ENCODE measurements at places on chromosomes 3 and 15.

DNA sequence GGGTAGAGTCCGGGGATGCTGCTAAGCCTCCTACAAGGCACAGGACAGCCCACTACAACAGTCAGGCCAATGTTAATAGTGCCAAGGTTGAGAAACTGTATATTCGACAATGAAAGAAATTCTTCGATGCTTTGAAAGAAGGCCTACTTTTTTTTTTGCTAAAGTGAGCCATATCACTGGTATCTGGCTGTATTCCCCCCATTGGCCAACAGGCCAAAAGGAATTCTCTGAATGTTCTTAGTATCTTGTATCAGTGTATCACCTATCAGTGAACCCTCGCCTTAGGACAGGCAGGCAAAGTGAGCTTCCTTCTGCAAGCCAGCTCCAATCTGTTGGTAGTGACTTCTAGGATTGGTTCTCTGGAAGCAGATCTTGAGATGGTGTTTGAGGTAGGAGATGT is 74.2 kb downstream of the SNTN start:
- no peak for DNase-seq

GRCh38 chr3:40333416-40333815 is 23.9 kb downstream of the EIF1B start:
- DNase-seq: no peak

DNA sequence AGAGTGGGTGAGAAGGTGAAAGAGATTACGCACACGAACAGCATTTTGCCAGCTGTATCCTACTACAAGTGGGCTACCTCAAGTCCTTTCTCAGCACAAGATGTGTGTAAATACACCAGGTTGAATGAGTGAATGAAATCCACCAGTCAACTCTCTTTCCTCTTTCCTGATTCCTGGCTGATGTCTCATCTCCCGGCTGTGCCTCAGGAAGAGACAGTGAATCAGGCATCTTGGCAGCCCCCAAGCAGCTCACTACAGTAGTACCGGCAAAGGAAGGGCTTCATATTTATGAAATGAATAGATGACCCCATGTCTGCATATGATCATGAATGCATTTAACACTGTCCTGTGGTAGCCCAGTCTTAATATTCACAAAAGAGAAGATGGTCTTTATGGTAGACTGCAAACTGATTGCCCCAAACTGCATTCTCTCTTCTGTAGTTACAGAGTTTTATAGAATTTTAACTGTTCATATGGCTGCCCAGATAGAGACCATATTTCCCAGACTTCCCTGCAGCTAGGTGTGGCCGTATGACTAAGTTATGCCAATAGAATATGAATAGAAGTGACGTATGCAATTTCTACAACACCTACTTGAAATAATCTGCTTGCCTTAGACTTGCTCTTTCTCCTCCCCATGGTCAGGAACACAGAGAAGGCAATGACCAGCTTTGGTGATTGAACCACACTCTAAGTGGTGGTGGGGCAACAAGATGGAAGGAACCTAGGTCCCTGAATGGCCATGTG is 22.7 kb downstream of the MGLL start:
- no peak for DNase-seq

GRCh38 chr3:131216801-131217200 is 164.8 kb upstream of the NUDT16 start:
- DNase-seq: no peak

- DNase-seq: no peak
Observed at GRCh38 chr15:48865370-48866079, 12.4 kb upstream of the EID1 start.

GRCh38 chr15:27330326-27330725 is 359.3 kb downstream of the GABRG3 start:
- DNase-seq: no peak

- peak; percentile 28 for DNase-seq
Observed at GRCh38 chr15:58748040-58748851, 1.3 kb downstream of the ADAM10 start.

DNA sequence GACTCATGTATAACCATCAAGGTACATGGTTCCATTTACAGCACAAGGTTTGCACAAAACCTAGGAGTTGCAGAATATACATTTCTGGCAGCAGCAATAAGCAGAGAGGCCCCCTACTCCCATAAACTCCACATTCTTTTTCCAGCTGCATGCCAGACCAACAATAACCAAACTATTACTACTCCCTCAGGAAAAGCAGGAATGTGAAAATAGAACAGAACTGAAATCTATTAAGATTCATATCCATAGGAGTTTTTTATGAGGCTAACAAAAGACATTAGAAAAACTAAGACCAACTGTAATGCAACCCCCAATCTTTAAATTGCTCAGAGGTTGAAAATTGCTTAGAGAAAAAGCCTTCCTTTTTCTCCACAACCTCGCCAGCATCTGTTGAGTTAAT is 27.6 kb upstream of the TOP2B start:
- no peak for DNase-seq

- no peak for DNase-seq
Observed at GRCh38 chr3:135133905-135134683, 339.0 kb downstream of the EPHB1 start.

- DNase-seq: no peak
Observed at GRCh38 chr3:127682561-127682960, 9.8 kb downstream of the ABTB1 start.

DNA sequence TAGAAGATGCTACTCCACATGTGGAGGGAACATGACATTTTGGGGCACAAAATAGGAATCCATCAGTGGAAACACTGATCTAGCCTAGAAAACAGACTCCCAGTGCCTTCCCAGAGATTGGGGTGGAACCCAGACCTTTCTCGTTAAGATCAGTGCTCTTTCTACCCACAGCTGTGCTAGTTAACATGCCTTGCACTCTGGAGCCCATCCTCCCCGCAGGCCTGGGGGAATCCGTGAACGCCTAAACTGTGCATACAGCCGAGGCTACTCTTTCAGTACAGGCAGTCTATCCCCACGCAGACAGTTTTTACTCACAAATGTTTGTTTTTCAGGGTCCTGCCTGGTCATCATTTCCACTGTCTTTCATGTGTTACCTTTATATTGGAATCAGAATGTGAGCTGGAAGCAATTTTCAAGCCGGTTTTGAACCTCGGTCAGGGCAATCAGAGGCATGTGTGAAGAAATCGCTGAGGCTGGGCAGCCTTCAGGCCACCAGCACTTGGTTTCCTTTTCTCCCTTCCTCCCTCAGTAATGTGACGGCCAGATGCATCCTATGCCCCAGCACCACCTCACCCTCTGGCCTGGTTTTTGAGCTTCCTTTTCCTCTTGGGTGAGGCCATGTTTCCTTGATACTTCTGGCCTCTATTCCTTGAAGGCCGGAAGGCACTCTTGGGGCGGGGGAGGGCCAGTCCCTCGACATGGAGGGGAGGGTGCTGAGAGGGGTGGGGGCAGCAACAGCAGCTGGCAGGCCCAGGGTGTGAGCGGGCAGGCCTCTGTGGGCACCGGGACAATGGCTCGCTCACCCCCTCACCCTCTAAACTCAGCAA is 123.6 kb upstream of the GALNT15 start:
- DNase-seq: no peak

- DNase-seq: no peak
Observed at GRCh38 chr3:18481946-18482548, 56.9 kb upstream of the SATB1 start.

DNA sequence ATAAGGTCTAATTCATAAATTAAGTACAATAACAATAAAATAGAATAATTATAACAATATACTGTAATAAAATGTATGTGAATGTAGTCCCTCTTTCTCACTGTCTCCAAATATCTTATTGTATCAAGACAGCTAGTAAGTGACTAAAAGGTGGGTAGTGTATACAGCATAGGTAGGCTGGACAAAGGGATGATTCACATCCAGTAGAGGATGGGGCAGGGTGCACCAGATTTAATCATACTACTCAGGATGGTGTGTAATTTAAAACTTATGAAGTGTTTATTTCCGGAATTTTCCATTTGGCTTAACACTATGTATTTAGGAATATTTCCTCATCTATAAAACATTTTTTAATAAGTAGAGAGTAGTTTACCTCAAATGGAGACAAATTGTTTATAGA is 876.1 kb upstream of the CADM2 start:
- DNase-seq: no peak

- DNase-seq: peak; percentile 62
Observed at GRCh38 chr15:41465822-41466421, 27.8 kb upstream of the ITPKA start.

GRCh38 chr15:36810656-36811449 is 231.4 kb downstream of the CDIN1 start:
- peak; percentile 13 for DNase-seq

DNA sequence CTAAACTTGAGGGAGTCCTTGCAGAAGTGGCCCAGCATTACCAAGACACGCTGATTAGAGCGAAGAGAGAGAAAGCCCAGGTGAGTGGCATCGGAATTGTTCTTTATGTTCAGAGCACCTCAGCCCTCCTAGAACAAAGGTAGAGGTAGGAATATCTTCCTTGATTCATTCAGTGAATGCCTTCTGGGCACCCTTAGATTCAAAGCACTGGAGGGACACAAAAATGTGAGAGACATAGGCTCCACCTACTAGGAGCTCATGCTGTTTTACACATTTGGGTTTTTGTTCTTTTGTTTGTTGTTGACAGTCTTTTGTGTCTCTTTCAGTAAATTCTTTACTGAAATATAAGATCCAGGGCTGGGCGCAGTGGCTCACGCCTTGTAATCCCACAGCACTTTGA is 68.2 kb downstream of the IQGAP1 start:
- no peak for DNase-seq

GRCh38 chr15:73021139-73021621 is 31.1 kb upstream of the NEO1 start:
- no peak for DNase-seq

DNA sequence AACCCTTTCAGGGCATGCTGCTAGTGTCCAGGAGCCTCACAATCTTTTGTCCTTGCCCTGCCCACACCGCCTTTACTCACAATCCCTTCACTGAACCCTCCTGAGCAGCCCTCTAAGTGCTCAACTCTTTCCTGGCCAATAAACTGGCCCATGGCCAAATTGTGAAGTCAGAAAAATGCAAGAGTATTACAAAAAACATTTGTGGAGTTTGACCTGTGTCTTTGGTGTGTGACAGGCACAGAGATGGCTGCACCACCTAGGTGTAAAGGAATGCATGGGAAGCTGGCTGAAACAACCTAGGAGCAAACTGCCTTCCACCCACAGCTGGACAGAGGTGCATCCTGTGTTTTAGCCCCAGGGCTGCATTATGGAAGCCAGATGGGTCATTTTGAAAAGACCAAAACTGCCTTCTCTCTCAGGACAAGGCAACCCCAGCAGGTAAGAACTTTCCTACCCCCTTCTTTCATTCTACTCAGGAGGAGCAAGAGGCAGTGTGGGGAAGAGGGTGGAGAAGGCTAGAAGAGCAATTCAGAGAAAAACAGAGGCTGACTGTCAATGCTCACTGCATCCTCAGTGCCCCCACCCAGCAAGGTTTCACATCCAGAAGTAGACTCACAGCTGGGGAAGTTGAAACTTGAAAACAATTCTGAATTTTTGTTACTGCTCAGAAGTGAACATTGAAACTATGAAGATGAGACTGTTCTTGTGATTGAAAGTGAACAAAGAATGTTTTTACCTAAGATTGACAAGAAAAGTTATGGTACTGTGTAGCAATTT is 78.6 kb downstream of the TRIM42 start:
- DNase-seq: no peak

DNA sequence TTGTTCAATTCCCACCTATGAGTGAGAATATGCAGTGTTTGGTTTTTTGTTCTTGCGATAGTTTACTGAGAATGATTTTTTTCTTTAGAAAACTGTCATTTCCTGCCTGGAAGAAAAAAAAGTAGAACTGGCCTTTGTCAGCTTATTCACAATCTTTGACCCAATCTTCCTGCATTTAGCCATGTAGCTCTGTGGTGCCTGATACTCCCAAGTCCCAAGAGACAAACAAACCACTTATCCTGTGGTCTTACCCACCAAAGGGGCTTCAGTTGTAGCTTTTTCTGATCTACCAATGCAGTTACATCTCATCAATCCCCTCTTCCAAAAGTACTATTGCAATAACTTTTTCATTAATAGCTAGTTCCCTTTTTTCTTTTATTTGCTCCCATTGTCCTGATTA is 444.6 kb downstream of the GRM7 start:
- DNase-seq: no peak

GRCh38 chr3:10010878-10011465 is 15.3 kb upstream of the FANCD2 start:
- peak; percentile 93 for DNase-seq

- peak; percentile 61 for DNase-seq
Observed at GRCh38 chr15:77186594-77187011, 115.7 kb upstream of the TSPAN3 start.

DNA sequence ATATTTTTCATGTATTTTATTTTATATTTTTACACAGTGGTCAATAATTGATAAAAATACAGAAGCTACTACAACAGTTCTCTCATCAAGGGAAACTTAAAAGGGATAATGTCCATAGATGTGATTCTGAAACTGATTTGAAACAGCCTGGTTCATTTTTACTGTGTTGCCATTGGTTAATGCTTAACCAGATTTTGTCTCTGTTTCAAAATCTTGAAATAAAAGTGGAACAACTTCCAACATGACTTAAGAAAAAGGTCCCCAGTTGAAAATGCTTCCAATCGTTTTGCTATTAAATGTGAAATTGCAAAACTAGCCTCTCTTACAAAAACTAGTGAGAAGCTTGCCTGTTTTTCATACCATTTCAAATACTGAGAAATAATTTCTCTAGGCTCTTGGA is 240.7 kb downstream of the LPP start:
- no peak for DNase-seq

- no peak for DNase-seq
Observed at GRCh38 chr3:42500091-42500490, 2.4 kb upstream of the VIPR1 start.

All from erythroblast (primary cell).